Muscle of back (tissue), 13 donors: ENCODE measurements at places on chromosomes 3 and 15.
A peak's percentile ranks its signal among the peaks of the same experiment; 100 is the strongest.

- DNase-seq, result no peak
Observed at GRCh38 chr3:168327856-168328255, 232.1 kb upstream of the GOLIM4 start.

GRCh38 chr3:42078677-42079076 is 12.5 kb upstream of the TRAK1 start:
- no peak for DNase-seq

DNA sequence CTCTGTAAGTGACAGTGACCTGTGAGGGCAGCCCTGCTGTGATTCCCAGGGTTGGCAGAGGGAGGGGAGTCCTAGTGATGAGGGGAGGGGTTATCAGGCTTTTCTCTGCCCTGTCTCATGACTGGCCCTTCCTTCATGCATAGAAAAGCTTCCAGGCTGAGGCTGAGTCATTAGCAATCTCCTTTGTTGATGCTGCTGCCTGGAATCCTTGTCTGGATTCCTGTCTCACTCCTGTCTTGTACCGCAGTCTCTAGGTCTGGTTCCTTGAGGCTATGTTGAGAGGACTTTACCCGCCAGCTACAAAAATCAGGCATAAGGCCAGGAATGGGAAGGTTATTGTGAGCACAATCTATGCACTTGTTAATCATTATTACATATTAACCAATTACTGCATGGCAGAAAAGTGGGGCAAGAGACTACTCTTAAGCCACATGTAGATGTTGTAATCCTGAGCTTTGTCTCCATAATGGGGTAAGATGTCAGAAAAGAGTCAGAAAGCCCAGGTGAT is 7.2 kb downstream of the KLHL6 start:
- no peak for DNase-seq

GRCh38 chr3:36736301-36736700 is 28.1 kb downstream of the DCLK3 start:
- DNase-seq, result no peak

DNA sequence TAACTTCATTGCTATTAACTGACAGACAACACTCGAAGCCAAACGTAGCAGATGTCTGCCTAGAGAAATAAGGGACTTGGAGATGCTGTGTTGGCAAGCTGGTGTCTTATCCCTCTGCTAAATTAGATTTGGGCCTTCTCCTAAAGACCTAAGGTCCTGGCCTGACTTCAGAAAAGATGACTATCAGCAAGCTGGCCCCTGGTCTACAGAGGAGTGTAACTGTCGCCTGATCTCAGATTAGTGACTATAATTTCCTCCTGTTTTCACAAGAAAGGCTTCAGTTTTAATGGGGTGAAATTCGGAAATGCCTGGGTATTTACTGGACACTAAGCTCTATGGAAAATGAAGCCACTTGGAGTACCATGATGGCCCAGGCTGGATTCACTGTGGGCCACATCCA is 53.1 kb upstream of the SLC7A14 start:
- no peak for DNase-seq

DNA sequence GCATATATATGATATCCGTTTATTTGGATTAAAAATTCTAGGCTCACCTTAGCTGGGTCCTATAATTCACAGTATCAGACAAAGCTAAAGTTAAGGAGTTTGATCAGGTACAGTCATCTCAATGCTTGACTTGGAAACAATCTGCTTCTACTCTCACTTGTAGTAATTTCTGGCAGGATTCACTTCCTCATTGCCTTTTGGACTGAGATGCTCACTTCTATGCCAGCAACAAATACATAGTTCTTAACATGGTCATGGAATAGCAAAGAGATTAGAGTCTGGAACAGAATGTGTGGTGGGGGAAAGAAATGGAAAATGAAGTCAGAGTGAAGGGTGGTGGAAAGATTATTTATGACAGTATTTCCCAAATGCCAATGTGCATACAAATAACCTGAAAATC is 693.6 kb downstream of the CADM2 start:
- DNase-seq, result no peak

- DNase-seq, result peak; percentile 59
Observed at GRCh38 chr15:24956111-24956838, 1.5 kb downstream of the SNRPN start.
